HT1080 (cell line): ENCODE measurements at places on chromosomes 2 and 18. TPM values are rescaled to one million over a fixed set of nuclear protein-coding genes. Genes with fewer than 3 reads are reported as not detected.
A peak's percentile ranks its signal among the peaks of the same experiment; 100 is the strongest.

- DNase-seq = no peak
Observed at GRCh38 chr2:196329959-196330358, 158.6 kb upstream of the STK17B start.

- no peak for DNase-seq
Observed at GRCh38 chr18:32775628-32776027, 2.8 kb upstream of the KLHL14 start.

DNA sequence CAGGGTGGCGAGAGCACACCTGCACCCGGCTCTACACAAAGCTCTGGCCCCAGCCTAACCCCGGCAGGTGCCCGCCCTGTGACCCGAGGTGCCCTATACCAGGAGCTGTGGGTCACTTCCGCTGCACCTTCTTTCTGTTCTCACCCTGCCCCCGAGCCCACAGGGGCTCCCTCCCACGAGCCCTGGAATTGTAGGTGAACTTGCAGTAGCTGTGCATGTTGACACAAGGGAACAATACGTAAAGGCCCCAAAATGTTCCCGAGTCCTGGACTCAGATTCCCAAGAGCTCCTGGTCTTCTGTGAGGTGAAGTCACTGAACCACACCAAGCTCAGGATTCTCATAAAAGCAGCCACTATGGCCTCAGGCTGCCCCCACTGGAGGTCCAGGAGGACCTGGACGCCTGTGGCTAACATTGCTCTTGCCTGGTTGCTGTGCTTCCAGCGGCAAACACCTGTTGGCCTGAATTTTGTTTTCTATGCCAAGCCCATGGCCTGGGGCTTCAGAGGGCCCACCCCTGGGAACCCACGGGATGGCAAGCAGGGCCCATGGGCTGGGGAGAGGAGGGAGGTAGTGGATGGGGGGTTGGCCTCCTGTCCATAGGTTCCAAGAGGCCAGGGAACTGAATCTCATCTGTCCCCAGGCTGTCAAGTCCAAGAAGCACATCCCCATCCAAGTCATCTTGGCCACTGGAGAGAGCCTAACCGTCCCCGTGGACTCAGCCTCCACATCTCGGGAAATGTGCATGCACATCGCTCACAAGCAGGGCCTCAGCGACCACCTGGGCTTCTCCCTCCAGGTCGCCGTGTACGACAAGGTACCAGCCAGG, 23.2 kb upstream of the GPR17 start:
- DNase-seq = no peak

DNA sequence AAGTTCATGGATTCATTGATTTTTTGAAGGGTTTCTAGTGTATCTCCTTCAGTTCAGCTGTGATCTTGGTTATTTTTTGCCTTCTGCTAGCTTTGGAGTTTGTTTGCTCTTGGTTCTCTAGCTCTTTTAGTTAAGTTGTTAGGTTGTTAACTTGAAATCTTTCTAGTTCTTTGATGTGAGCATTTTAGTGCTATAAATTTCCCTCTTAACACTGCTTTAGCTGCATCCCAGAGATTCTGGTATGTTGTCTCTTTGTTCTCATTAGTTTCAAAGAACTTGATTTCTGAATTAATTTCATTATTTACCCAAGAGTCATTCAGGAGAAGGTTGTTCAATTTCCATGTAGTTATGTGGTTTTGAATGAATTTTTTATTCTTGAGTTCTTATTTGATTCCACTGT, 210.6 kb downstream of the IRS1 start:
- DNase-seq = no peak

GRCh38 chr2:169426069-169426663, 53.1 kb upstream of the BBS5 start:
- no peak for DNase-seq

DNA sequence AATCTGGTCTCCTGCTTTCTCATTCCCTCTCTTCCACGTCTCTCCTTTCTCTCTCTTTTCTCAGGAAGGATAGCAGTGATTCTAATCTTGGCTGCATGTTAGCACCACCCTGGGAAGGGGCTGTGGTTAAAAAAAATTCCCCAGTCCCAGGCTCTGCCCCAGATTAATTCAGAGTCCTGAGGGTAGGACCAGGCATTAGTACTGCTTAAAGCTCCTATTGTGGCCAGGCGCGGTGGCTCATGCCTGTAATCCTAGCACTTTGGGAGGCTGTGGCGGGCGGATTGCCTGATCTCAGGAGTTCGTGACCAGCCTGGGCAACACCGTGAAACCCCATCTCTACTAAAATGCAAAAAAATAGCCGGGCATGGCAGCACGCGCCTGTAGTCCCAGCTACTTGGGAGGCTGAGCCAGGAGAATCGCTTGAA, 35.4 kb upstream of the EML4 start:
- DNase-seq = no peak

GRCh38 chr2:125169764-125170146, 1144.7 kb downstream of the CNTNAP5 start:
- no peak for DNase-seq

DNA sequence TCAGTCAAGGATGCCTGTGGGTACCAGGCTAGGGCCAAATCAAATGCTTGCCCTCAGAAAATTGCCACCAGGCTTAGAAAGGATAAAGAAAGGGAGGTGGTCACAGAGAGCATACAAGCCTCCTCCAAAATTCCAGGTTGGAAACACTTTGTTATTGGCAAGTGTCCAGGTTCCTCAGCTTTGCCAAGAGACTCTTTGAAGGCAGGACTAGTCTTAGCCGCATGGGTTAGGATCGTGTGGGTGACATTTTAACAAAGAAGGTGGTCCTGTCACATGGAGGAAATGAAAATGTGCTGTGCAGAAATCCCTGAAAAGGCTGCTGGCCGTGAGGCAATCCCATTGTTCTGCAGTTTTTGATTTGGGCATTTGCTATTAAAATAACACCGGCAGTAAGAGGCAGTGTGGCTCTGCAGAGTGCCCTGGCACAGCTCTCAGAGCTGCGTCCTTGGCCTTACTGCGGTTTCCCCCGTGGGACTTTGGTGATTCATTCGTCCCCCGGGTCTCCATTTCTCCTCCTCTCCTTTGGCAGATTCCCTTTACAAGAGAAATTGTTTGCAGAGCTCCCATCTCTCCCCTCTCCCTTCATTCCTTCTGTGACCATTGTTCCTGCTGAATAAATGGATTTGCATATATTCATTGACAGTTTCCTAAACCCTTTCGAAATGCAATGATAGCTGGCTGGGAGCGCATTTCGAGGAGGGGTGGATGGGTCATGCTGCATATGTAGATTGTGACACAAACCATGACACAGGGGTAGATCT, 187.3 kb downstream of the VAPA start:
- peak; percentile 32 for DNase-seq

GRCh38 chr18:25229081-25229480, 122.9 kb downstream of the ZNF521 start:
- DNase-seq = no peak

- DNase-seq = peak; percentile 3
Observed at GRCh38 chr18:74654638-74655037, 57.0 kb downstream of the ZNF407 start.

DNA sequence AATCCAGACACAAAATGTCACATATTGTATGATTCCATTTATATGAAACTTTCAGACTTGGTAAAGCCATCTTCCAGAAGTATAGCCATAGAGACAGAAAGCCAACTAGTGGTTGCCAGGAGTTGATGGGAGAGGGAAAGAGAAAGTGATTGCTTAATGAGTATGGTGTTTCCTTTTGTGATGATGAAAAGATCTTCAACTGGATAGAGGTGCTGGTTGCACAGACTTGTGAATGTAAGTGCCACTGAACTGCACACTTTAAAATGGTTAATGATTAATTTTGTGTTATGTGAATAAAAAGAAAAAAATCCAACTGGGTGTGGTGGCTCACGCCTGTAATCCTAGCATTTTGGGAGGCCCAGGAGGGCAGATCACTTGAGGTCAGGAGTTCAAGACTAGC, 135.3 kb upstream of the SLC1A4 start:
- DNase-seq = no peak

DNA sequence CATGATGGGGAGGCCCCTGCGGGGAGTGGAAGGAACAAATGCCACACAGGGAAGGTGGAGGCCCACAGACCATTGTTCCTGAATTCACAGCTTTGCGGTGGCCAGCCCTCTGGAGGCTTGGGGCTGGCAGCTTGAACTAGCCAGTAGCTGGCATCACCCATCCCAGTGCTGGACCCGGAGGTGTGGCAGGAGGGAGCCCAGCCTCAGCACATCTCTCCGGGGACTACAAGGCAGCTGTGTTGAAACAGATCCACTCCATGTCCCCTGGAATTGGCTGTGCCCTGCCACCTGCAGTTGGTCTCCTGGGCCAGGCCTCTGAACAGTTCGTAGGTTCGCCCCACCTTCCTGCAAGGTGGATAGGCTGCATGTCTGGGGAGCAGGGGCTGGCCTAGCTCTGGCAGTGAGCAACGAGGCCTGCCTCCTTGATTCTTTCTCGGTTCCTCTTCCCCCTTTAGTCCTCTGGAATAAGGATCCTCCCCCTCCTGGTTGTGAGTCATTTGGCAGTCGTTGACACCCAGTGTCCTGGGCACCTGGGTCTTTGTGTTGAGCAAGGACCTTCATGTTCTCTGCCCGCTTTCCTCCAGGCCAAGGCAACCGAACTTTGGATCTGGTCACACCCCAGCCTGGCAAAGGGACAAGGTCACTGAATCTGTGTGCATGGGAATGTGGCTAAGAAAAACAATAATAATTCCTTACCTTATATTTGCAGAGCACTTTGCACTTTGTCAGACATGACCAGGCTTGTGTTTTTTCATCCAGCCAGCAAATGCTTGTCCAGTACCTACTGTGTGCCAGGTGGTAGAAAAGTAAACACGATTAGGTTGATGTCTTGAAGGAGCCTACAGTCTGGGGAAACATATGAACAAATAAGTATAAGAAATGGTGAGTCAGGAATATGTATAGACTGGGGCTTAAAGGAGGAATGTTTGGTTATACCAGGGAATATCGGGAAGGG, 55.0 kb upstream of the MCFD2 start:
- peak; percentile 42 for DNase-seq

DNA sequence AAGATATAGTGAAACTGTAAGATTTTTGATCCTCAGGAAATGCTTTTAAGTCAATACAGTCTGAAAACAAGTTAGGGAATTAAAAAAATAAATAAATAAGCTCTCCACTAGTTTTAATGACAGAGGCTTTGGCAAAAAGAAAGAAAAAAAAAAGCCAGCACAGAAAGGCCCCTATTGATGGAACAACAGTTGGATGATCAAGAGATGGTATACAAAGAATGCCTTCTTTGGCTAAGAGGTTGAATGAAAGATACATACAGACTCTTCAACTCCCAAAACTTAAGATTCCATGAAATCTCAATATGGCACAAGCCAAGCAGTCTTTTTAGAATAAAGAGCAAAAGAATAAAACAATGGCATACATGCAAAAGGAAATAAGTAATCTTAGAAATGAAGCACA, 64.0 kb upstream of the GALNT5 start:
- DNase-seq = no peak

DNA sequence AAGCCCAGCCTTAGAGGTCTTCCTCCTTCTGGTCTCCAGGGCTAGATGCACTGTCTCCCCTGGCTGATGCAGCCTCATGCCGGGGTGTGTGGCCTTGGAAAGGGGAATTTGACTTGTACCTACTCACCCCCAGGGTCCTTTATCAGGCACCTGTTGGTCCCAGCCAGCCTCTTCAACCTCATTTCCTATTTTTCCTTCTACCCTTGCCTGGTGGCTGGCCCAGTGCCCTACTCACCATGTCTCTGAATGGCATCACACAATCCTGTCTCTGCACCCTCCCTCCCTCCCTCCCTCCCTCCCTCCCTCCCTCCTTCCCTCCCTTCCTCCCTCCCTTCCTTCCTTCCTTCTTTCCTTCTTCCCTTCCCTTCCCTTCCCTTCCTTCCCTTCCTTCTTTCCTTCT, 17.1 kb upstream of the ST3GAL5 start:
- DNase-seq = no peak

- peak; percentile 64 for DNase-seq
Observed at GRCh38 chr2:108288534-108289106, at the start of gene SULT1C2. SULT1C2 (plus strand) TSS chr2:108288895; CDS start chr2:108293668, 4,773 bp downstream.

GRCh38 chr2:225620227-225620626, 220.7 kb downstream of the NYAP2 start:
- no peak for DNase-seq

GRCh38 chr18:24741965-24742724, 281.7 kb downstream of the HRH4 start:
- DNase-seq = no peak

DNA sequence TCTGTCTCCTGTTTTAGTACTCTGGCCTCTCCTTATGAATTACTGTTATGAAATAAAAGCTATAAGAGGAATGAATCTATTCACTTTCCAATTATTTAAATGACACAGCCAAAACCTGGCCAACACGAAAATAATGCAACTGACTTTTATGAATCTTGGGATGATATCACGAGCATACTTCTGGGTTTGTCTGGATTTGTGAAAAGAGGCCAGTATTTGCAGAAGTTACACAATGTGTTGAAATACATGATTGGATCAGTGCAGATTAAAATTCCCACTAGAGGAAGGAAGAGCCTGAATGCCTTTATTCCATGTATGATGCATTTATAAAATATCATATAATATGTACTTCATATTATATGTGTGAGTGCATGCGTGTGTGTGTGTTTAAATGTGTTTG, 418.2 kb downstream of the GRB14 start:
- DNase-seq = no peak

DNA sequence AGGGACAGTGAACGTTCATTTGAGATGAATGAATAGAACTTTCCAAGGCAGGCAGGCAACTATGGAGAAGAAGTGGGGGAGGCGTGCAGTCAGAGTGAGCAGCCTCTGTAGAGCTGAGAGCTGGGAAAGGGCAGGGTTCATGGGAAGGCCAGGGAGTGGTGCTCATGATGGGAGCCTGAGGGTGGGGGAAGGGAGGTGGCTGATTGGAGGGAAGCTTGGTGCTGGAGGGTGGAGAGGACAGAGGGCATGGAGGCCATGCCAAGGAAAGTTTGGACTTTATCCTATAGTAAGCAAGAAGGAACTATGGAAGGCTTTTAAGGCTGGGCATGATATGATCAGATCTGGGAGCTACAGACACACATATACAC, 47.6 kb upstream of the LGALSL start:
- no peak for DNase-seq

DNA sequence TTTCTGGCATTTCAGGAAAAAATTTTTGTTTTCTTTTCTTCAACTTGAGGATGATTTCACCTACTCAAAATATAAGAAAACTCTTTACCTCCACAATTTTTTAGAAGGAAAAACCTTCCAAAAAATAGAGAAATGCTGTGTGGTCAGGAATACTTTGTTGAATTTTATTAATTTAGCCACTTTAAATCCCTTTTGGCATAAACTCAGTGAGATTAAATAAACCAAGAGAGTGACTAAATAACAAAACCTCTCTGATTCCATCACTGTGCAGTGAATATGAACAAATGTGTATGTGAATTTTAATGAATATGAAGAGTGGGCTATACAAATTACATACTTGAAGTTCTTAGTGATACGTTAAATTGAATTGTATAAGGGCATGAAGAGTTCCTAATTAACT, 25.8 kb upstream of the CYTIP start:
- no peak for DNase-seq

KCNJ3 gene
- 0.37 TPM in 1 of 2 replicates, not detected in the other for total RNA-seq

CIB4 gene
- not detected in 2 replicates for total RNA-seq

CXCR2 gene
- 0.10 and 0.50 TPM in 2 replicates for total RNA-seq

KIF1A gene
- 0.14 TPM in 1 of 2 replicates, not detected in the other for total RNA-seq

PAIP2B gene
- 0.08 and 0.10 TPM in 2 replicates for total RNA-seq

CHST10 gene
- 18.0 and 18.7 TPM in 2 replicates for total RNA-seq

RAB31 gene
- total RNA-seq = 48.0 and 82.2 TPM in 2 replicates

CLEC4F gene
- total RNA-seq = not detected in 2 replicates

MYO3B gene
- not detected in 2 replicates for total RNA-seq

ARHGAP28 gene
- 2.5 TPM in 1 of 2 replicates, not detected in the other for total RNA-seq

ADAM23 gene
- total RNA-seq = 3.2 and 3.6 TPM in 2 replicates

DOCK10 gene
- 49.4 and 52.9 TPM in 2 replicates for total RNA-seq

WDR12 gene
- 103 and 109 TPM in 2 replicates for total RNA-seq

FMNL2 gene
- total RNA-seq = 40.1 and 42.6 TPM in 2 replicates
